ENCODE measurements at places on chromosomes 12 and 14.

- no peak for DNase-seq
These were observed 133.0 kb downstream of the CPNE8 start for GRCh38 chr12:38772437-38772836.

GRCh38 chr12:4996714-4997113, 47.0 kb upstream of the KCNA5 start:
- no peak for DNase-seq

DNA sequence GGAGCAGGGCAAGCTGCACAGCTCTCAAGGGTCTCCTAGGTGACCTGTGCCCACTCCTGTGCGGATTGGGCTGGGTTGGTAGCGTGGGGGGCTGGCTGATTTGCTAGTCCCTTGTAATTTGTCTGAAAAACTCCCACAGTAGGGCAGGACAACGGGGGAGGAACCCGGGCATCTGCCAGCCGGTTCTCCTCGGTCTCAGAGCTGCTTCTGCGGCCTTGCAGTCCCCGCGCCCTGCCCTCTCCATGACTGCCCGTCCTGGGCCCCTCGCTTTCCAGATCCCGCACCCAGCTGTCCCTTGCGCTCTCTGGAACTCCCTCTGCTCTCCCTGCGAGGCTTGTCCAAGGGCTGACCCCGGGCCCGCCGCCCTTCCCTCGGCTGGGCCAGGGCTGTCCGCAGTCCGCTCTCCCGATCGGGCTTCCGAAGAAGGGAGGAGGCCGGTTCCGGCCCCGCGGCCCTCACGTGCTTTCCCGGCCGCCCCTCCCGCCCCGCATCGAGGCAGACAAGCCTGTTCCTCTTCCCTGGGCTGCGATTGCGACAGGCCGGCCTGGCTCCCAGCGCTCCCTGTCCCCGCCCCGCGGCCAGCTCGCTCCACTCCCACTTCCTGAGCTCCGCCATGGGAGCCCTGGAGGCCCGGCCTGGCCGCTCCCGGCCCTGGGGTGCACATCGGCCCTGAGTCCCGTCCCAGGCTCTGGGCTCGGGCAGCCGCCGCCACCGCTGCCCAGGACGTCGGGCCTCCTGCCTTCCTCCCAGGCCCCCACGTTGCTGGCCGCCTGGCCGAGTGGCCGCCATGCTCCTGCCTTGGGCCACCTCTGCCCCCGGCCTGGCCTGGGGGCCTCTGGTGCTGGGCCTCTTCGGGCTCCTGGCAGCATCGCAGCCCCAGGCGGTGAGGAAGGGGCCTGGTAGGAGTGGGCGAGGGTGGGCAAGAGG, at the start of gene LTBR:
LTBR (plus strand) TSS at position 591 of the 927 bp plus-strand sequence; CDS start at position 788, 197 bp downstream.
- DNase-seq = no peak

DNA sequence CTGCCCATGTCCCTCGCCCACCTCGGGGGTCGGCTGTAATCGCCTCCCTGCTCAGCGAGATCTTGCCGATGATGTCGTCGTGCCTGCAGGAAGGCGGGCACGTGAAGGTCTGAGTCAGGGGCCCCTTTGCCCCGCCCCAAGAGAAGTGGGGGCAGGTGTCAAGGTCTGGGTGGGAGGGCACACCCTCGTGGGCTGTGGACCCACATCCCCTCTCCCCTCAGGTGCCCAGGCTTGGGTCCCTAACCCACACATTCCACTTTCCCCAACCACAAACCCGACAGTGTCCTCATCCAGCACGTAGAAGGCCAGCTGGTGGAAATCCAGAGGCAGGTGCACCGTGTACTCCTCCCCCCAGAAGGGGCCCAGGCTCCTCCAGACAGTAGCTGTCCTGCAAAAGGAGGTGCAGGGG, 7.8 kb downstream of the RASAL1 start:
- DNase-seq = peak; percentile 40

DNA sequence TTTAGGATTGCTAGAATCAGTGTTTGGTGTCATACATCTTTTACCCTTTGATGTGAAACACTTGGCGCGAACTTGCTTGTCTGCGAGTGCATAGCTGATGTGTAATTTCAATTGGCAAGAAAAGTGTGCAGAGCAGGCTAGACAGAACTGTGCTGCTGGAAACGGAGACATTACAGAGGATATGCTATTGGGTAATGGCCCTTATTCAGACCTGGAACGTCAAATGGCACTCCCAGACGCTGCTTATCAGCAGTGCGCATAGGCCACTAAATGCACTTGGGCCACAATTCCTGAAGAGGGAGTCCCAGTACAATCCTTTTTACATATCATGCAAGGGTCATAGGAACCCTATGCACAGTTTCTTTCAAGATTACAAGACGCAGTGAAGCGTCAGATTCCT, 15.7 kb upstream of the SLC10A1 start:
- no peak for DNase-seq

GRCh38 chr12:113138826-113139225, 3.3 kb upstream of the RASAL1 start:
- no peak for DNase-seq

DNA sequence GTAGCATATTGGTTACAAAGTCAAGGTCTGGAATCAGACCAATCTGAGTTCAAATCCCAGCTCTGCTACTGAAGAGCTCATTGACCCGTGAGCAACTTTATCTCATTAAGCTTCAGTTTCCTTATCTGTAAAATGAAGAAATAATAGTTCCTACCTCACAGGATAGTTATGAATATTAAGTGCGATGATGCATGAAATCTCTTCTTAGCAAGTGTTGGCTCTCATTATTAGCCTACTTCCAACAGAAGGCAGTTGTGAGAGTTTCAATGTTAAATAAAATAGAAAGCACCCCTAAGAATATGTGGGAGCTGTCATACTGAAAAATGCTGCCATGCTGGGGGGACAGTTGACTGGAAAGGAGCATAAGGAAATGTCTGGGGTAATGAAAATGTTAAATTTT, 39.0 kb upstream of the ITPR2 start:
- no peak for DNase-seq

GRCh38 chr12:4011597-4011996, 138.4 kb upstream of the PARP11 start:
- DNase-seq = no peak

DNA sequence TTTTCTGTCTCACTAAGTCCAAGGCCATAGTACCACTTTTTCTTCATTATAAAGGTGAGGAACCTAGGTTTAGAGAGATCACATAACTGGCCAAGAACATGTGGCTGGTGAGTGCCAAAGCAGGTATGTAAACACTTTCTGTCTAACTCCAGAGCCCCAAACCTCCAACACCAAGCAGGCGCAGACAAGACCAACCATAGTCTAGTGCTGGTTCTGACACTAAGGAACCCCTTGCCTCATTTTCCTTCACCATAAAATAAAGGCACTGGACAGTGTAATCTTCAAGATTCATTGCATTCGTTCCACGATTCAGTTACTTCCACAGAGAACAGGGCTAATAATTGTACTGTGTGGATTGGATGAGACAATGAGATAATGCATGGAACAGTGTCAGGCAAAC, 71.0 kb downstream of the NPAS3 start:
- no peak for DNase-seq

GRCh38 chr12:105977236-105977635, 161.5 kb downstream of the NUAK1 start:
- no peak for DNase-seq

- DNase-seq = no peak
These were observed 1.2 kb upstream of the WDR20 start for GRCh38 chr14:102138535-102138934.

All from SHP77 (cell line).